ENCODE measurements at places on chromosomes 11 and 22.

- DNase-seq, result peak; percentile 76
Measured at GRCh38 chr11:73325036-73325981, 17.2 kb downstream of the ARHGEF17 start.

DNA sequence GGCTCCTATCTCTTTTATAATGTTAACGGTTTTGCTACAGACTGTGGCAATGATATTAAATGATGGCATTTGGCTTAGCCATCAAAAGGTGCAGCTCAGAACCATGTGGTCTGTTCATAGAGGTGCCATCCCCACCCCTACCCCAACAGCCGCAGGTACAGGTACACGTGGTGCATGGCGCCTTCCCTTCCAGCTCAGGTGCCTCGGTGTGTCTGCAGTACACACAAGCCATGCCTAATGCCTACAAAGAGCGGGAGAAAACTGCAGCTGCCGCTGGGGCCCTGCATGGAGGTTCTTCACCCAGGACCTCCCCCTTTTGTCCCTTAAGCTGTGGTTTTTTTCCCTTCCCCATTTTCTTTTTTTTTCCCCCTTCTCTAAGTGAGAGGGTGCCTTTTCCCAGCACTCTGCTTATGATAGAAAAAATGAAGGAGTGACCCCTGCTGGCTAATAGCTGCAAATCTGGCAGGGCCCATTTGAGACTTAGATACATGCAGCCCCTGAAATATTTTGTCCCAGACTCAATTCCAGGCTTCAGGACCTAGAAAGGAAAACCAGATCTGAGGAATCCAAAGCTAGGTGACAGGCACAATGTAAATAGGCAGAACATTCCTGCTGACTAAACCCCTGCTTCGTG lies 6.5 kb downstream of the OR52M1 start:
- DNase-seq, result peak; percentile 60

DNA sequence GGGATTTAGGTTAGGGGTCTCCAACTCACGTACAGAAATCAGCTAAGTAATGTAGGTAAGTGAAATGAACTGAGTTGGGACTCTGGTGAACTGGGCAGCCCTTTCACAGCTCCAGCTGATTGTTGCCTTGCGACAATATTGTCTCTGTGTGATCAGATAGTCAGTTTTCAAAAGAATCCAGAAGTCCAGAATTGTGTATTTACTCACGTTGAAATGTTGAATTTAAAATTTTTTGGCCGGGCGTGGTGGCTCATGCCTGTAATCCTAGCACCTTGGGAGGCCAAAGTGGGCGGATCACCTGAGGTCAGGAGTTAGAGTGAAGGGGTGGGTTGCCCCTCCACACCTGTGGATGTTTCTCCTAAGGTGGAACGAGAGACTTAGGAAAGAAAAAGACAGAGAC lies 18.8 kb upstream of the WDR74 start:
- DNase-seq, result no peak

DNA sequence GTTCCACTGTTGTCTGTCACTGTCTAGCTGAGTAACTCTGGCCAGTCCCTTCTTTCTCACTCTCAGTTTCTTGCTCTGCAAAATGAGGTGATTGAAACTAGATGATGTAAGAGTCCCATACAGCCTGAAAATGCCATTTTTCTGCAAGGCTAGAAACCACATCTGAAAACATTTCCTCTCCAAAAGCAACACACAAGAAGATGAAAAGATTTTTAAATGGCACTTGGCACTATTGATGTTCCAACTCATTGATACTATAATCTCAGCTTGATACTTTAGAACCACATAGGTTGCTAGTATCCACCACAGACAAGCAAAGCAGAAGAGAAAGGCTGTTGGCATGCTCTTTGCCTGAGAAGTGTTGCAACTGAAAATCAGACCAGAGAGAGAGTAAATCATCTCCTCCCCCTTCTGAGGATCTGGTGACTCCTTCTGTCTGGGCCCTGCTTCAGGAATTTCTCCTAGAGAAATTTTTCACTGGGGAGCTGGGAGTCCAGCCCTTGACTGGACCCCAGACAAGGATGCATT lies 1217.9 kb downstream of the LRRC4C start:
- DNase-seq, result no peak

DNA sequence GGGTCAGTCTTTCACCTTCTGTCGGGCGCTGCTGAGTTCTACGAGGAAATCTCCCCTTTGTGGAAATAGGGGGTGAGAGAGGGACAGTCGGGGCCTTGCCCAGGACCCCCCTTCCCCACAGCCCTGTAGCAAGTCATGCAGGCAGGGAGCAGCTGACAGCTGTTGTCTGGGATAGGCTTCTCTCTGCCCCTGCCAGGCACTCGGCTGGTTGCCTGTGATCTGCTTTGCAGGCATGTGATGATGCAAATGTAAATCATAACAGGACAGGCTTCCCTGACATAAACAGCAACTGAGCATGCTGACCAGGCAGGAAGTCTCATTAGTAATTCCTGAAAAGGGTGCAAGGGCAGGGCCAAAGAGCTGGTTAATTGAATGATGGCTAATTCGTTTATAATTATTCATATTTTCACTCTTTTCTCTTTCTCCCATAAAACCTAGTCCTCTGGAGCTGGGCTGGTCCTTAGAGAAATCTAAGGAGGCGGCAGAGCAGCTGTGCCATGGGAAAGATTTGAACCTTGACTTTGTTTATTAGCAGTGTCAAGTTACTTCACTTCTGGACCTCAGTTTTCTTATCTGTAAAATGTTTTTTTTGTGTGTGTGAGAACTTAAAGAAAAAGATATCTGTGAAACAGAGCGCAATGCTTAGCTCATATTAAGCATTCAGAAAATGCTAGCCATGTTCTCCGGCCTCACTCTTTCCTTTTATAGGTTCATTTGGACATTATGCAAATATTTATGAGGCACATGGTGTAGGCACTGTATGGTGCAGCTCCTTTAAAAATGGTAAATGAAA lies 129.7 kb downstream of the LDLRAD3 start:
- DNase-seq, result no peak

GRCh38 chr11:8987446-8987845 lies 16.4 kb downstream of the NRIP3 start:
- DNase-seq, result no peak

DNA sequence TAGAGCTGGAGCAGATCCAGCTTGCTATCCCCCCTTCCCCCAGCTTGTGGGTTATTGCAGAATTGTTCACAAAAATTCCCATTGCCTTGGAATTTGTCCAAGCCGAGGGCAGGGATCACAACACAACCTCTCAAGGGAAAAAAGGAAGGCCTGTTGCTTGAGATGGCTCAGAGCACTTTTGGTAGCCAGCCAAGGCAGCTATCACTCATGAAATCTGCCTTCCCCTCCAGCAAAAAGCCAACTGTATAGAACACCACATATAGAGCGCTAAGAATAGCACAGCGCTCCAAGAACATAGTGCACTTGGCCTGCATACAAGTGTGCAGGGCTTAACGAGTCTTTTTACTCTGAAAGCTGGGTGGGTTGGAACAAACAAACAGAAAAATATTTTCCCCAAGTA lies 46.2 kb downstream of the FAM83F start:
- DNase-seq, result no peak

DNA sequence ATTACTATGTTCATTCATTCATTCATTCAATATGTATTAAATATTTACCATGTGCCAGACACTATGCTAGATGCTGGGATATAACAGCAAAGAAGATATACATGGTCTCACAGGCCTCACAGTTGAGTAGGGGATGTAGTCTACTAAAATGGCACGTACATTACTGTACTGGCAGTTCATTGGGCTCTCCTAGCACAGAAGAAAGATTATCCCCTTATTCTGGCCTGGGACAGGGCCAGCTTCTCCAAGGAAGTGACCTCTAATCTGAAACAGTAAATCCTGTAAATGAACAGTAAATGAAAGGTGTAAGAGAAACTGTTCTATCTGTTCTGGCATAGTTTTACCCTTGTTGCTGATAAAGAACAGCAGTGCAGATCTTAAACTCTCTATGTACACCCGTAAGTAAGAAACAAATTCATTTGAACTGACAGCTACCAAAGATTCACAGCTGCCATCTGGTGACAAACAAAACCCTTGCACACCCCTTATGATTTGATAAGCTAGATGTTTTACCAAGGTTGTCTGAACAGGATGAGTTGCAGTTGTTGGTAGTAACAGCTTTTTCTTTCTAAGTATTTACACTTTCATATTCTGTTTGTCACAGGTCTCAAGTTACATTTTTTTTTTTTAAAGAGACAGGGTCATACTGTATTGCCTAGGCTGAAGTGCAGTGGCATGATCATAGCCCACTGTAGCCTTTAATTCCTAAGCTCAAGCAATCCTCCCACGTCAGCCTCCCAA lies 263.1 kb downstream of the TMEM135 start:
- DNase-seq, result peak; percentile 74

DNA sequence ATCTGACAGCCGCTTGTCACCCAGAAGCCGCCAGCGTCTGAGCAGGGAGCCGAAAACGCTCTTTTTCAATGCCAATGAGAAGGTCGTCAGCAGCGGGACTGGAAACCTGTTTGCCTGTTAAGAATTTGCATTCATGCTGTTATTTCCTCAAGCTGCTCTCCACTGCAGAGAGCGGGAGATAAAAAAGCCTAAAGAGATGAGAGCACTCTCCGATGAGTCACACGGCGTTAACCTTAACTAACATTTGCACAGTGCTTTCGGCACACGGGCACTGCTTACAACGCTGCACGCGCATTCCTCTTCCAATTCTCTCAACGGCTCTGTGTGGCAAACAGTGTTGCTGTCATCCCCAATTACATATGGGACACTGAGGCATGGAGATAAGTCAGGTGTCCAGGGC lies 40.0 kb upstream of the RTL6 start:
- DNase-seq, result no peak

GRCh38 chr11:134060316-134060715 lies 8.6 kb upstream of the JAM3 start:
- no peak for DNase-seq

DNA sequence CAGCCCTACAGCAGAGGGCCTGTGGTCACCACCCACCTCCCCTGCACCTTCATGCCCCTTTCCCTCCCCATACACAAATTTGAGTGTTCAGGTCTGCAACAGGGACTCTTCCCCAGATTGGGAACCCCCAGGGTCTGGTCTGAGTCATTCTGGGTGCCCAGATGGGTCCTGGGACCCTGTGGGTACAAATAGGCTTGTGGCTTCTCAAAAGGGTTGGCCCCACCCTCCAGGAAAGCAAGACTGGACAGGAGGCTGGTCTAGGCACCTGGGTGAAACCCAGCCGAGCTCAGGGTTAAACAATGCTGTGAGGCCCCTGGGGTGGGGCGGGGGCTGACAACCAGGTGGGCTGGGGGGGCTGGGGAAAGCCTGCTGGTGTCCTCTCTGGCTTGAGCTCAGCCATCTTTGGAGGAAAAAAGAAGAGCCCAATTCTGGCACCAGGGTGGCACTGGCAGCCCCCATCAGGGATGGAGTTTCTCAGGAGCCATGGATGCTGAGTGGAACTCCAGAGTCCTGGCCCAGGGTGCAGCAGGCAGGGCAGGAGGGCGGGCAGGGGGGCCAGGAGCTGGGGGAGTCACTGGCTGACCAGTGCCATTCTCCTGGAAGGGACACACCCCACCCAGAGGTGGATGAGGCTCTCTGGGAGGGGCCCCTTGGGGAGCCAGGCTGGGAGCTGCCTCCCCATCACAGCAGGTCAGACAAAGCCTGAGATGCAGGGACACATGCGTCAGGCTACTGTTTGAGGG lies 1.1 kb downstream of the SEPTIN5 start:
- DNase-seq, result no peak

- peak; percentile 93 for DNase-seq
Measured at GRCh38 chr11:120335908-120336640, at the start of gene ARHGEF12. ARHGEF12 (plus strand) TSS chr11:120336413; CDS start chr11:120337244, 831 bp downstream.

DNA sequence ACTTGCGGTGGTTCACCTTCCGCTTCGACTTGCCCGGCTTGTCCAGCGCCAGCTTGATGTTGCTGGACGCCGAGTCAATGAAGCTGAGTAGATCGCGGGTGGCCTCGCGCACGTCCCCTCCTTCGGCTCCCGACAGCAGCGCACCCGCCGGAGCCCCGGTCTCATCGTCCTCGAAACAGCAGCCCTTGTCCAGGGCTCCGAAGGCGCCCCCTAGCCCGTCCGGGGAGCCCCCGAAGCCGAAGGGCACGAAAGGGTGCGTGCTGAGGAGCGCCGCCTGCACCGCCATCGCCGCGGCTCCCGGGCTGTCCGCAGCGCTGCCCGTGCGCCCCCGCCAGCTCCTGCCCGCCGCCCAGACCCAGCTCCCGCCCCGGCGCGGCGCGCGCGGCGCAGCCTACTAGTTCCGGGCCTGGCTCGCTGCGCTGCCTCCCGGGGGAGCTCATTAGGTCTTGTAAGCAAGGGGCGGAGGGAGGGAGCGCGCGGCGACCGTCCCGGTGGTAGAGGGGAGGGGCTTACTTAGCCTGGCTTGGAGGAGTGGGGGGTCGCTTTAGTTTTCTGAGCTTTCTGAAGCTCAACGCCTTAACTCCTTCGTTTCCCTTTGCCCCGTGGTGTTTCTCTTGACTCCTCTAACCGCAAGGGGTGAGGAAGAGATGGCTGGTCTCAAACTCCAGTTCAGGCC lies at the start of gene FAM181B:
Gene FAM181B, minus strand, starts transcription at position 421 of the 676 bp plus-strand sequence. Its CDS starts 135 bp downstream, at position 286.
- DNase-seq, result no peak

- DNase-seq, result no peak
Measured at GRCh38 chr11:46350695-46351094, 3.4 kb downstream of the DGKZ start.

DNA sequence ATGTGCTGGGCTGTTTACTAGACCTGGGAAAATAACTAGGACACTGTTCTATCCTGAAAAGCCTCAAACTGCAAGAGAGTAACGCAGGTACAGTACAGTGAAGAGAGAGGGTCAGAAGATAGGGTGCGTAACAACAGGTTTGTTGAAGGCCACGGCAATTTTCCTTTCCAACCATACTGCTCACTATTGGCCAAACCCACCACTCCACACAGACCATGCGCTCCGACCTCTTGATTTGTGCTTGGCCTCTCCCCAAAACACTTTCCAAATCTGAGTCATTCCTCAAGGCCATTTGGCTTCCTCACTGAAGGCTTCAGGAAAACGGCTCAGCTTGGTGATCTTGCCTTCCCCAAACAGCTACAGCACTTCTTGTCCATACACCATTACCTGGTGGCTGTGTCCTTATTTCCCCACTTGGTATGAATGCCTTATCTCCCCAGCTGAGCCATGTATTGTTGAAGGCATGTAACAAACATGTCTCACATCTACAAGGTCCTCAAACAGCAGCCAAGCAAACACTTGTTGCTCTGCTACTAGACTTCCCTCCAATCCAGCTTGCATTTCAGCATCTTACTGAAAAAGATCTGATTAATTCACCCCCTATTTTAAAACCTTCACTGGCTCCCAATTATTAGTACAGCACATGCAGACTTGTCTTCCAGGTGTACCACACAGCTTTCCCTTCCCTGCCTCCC lies 40.9 kb downstream of the TCF20 start:
- DNase-seq, result no peak

DNA sequence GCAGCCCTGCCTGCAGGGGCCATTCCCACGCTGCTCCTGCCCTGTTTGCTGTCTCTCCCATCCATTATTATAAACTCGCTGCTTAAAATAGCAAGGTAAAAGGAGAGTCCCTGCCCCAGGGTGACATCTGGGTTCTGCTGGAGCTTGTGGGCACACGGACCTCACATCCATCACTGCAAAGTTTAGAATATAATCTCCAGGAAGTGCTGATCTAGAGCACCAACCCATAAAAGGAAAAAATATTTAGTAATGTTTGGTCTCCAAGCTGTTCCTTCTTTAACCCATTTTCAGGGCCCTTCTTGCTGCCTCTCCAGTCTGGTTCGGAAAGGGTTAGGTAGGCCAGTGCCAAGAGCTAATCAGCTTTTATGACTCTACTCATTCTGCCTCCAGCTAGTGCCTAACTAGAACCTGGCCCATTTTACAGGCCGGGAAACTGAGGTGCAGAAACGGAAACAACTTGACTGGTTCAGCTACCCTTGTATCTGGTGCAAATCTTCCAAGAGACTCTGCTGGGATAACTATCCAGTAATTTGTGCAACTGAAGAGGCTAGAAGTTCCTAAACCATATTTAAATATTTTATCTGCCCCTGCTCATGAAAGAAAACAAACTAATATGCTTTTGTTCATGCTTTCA lies 37.5 kb downstream of the IRAG1 start:
- no peak for DNase-seq

- peak; percentile 85 for DNase-seq
Measured at GRCh38 chr11:47850337-47850736, 2.2 kb upstream of the NUP160 start.
